Activated CD4-positive, alpha-beta T cell treated with anti-CD3 and anti-CD28 coated beads for 24 hours (primary cell): ENCODE measurements at places on chromosomes 3 and 15.

GRCh38 chr3:139629033-139629432, 48.7 kb downstream of the NMNAT3 start:
- DNase-seq: no peak

GRCh38 chr3:66372681-66373350, 128.0 kb downstream of the LRIG1 start:
- no peak for DNase-seq

- no peak for DNase-seq
These were observed 11.0 kb upstream of the BNC1 start for GRCh38 chr15:83295417-83295816.

- no peak for DNase-seq
These were observed 2.1 kb upstream of the PAQR9 start for GRCh38 chr3:142965581-142965980.

GRCh38 chr3:116038968-116039650, 406.2 kb downstream of the LSAMP start:
- DNase-seq: no peak

- DNase-seq: no peak
These were observed 33.1 kb downstream of the ASB7 start for GRCh38 chr15:100635406-100636071.

DNA sequence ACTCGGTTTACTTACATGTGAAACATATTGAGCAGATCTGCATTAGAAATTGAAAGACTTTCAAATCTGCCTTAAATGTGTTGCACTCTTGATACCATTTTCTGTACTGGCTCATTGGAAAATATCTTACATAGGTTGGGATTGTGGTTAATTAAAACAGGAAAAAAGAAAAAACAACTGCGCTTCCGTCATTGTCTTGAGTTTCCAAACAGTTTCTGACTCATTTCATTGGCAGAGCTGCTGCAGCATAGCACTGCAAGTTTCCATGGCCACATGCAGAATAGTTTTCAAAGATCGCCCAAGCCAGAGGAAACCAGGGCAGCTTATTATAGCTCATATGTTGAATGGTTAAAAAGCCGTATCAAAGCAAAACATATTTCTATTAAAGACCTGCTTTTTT, 446.6 kb upstream of the BCHE start:
- DNase-seq: no peak

DNA sequence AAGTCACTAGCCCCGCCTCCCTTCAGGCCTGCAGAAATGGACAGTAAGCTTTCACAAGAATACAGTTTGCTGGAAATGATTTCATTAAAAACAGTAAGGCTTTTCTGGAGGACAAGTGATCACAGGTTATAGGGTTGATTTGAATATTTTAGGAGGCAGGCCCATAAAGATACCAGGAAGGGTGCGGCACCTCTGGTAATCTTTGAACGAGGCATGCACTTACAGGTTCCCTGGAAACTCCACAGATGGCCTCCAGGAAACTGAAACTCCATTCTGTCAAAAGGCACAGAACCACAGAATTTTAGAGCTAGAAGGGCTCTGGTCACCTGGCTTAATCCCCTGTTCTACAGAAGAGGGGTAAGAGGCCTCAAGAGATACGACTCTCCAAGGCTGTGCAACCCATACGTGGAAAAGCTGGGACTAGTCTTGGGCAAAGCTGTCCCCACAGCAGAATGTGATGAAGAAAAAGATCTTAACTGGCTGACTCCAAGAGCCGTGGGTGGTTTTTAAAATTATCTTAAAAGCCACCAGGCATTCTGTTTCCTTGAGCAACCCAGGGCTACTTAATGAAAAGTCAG, 1.2 kb downstream of the STARD5 start:
- no peak for DNase-seq

DNA sequence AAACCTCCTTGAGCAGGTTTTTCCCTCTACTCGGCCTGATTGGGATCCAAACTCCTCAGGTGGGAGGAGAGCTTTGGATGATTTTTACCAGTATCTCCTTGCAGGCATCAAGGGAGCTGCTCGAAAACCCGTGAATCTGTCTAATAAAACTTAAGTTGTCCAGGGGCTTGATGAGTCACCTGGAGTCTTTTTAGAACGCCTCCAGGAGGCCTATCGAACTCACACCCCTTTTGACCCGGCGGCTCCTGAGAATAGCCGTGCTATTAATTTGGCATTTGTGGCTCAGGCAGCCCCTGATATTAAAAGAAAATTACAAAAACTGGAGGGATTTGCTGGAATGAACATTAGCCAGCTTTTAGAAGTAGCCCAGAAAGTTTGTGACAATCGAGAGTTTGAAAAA, 41.6 kb downstream of the ZBTB11 start:
- no peak for DNase-seq

DNA sequence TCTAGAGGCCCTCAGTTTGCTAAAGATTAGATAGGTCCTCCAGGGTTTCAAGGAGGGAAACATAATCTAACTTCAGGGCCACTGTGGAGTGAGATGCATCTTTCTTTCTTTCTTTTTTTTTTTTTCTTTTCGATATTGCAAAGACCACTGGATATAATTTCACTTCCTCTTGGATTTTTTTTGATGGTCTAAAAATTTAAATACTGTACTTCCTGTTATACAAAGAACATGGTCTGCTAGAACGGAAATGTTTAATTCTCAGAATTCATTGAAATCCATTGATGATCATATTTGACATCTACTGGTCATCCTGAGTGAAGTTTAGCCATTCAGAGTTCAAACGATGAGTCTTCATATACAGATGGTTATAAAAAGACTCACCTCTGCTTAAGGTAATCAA, 808.8 kb upstream of the LMCD1 start:
- DNase-seq: no peak

- DNase-seq: no peak
These were observed 71.2 kb downstream of the ARHGAP31 start for GRCh38 chr3:119365418-119365817.

- DNase-seq: no peak
These were observed 3.7 kb upstream of the RPP25 start for GRCh38 chr15:74960286-74960685.

DNA sequence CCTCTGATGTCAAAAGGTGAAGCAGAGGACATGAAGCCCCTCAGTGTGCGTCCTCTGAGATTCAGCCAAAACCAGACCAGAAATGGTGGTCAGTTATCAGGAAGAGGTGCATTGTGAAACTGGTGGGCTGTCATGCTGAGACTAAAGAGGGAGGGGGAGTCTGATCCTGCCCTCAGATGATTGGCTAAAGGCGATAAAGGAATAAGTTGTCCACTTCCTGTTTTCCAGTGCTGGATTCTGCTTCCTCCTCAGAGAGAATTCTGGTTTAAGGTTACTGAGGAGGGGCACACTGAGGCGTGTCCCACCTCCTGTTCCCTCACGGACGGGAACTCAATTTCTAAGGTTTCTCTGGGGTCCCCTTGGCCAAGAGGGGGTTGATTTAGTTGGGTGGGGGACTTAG, 97.0 kb upstream of the UBE3A start:
- no peak for DNase-seq

DNA sequence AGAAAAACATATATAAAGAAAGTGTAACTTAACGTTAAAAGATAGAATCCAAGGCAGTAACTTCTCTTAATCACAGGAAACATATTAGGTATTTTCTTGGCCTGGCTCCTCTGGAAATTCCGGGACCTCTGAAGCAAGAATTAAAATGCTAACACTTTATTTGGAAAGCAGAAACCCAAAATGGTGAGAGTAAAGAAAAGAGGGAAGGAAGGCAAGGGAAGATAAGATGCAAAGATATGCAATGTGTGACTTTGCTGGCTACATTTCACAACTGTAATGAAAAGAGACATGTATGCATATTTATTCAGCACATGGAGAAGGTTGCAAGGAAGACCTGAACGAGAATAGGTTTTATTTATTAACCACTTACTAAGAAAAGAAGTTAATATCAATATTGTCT, 372.5 kb downstream of the TBL1XR1 start:
- DNase-seq: no peak

DNA sequence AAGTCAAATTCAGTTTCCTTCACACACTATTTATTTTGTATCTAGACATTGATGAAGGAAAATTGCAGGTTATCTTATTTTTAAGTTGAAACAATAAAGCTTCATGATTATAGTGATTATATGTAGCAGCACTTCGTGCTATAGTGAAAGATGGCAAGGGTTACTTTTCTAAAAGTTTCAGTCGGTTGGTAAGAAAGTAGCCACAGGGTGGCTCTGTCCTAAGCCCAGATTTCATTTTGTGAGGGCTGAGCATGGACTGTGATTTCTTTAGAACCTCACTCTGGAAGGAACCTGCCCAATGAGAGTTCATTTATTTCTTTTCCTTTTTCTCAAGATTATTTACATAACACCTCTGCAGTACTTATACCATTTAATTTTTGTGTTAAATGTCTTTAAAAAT, 66.5 kb downstream of the NME9 start:
- no peak for DNase-seq

DNA sequence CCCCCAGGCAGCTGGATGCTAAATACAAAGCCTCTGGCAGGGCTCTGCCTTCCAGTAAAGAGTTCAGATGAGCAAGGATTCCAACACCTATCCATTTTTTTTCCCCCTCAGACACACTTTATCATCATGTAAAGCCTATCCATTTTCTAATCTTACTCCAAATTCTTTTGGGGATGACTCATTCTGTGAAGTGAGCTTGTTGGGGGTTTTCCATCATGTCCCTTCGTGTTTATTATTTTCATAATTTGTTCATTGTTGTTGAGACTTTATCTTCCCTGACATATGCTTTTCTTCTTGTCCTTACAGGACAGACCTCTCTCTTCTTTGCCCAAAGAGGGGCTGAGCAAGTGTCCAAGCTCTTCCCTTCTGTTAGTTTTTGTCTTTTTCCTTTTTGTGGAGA, 34.7 kb upstream of the SH3BP5 start:
- DNase-seq: no peak

DNA sequence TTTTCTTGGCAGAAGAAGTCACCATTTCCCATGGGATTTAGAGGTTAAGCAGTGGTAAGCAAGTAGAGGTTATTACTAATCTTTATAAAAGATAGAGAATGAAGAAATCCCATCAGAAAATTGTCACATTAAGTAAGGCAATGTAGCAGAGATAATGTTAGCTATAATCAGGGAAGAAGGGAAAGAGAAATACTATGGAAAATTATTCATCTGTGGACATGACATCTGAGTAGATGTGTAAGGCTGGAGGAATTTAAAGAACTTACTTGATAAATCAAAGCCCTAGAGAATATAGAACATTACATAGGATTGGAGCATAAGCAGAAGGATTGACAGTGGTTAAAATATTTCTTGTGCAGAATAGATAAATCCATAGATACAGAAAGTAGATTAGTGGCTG, 553.1 kb upstream of the CBLB start:
- DNase-seq: no peak

DNA sequence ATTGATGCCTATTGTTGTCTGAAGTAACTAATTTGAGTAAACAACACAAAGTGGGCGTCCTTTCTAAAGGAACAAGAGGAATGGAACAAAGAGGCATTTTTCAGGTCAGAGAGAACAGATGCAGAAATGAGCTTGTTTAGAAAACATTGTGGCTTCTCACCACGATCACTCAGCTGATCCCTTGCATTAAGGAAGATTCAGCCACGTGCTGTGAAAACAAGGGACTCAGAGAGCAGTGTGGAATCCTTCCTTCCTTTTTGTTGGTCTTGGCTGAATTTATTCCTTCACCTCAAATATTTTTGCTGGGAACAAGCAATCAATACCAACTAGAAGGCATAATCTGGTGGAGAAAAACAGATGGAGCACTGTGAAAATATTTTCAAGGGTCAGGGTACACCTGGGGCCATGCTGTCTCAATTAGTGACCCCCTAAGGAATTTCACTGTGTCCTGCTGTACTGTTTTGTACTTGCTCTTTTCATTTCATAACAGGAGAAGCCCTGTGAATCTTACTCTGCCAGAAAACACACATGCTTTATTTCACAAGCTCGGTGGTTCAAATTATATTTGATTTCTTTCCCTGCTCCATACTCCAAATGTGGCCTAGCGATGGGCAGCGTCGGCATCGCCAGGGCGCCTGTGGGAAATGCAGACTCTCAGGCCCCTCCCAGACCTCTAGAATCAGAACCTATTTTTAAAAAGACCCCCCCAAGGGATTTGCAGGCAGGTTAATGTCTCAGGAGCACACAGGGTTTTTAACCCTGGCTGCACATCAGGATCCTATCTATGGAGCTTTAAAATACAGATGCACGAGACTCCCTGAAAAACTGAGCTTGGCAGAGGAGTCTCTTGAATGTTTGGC, 11.6 kb upstream of the SLC6A20 start:
- no peak for DNase-seq

DNA sequence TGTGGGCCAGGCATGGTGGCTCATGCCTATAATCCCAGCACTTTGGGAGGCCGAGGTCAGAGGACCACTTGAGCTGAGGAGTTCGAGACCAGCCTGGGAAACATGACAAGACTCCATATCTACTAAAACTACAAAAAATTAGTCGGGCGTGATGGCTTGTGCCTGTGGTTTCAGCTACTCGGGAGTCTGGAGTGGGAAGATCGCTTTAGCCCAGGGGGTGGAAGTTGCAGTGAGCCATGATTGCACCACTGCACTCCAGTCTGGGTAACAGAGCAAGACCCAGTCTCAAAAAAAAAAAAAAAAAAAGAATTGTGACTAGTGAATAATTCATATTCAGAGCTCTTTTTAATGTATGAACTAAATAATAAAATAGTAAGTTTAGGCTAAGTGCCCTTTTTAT, 87.8 kb upstream of the TSEN2 start:
- DNase-seq: no peak

DNA sequence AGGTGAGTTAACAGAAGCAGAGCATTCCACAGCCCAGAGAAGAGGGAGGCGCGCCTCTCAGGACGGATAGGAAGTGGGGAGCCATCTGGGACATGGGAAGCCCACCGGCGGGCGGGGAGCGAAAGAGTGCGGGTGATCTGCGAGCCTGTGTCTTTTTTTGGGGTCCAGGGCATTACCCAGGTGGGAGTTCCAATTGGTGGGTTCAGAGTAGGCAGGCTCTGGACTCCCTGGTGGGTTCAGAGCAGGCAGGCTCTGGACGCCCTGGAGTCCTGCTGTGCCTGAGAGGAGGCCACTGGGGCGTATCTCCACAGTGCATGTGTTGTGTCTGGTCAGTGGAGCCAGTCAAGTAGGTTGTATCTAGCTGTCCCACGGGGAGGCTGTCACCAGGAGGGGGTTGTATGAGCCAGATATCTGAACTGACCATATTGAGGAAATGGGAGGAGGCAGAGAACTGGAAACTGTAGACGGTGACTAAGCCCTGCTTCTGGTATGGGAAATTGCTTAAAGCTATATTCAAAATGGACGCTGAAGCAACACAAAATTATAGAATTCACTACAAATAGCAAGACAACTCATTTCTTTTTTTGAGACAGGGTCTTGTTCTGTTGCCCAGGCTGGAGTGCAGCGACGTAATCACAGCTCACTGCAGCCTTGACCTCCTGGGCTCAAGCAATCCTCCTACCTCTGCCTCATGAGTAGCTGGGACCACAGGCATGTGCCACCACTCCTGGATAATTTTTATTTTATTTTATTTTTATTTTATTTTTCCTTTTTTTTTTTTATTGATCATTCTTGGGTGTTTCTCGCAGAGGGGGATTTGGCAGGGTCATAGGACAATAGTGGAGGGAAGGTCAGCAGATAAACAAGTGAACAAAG, 34.5 kb upstream of the CHST2 start:
- DNase-seq: no peak

- DNase-seq: no peak
These were observed 8.6 kb downstream of the PARP9 start for GRCh38 chr3:122555275-122556071.
